ENCODE measurements at places on chromosomes 13 and 19.
A peak's percentile ranks its signal among the peaks of the same experiment; 100 is the strongest.

- DNase-seq = peak; percentile 25
Measured at GRCh38 chr13:21458451-21458812, 671 bp downstream of the ZDHHC20 start.

DNA sequence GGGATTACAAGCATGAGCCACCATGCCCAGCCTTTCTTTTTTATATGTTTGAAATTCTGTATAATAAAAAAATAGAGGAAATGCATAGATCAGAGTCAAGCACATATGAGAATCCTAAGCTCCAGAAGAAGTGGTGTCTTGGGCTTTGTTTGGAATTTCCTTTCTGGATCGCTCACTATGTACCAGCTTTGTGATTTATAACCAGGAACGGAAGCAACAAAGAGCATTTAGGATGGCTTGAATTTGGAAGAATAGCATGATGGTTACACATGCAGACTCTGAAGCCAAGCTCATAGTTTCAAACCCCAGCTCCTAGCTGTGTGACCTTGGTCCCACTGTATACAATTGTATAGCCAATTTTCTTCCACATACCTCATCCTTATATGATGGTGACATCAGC lies 28.0 kb upstream of the SLC15A1 start:
- no peak for DNase-seq

DNA sequence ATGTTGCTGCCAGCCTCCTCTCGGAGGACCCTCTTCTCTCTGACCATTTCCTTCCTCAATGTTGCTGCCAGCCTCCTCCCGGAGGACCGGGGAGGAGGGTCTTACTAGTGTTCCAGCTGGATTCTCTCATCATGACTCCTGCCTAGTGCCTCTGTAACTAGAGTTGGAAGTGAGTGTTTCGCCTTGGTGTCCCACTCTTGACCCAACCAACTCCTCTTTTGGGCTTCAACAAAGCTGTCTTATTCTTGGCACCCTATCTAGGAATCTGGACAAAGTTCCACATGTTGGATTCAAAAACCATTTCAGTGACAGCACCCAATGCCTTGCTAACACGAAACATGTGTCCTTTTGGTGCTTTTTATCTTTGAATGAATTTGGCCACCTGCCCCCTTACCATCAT lies 165.4 kb downstream of the GPC5 start:
- no peak for DNase-seq

- no peak for DNase-seq
Measured at GRCh38 chr13:73940098-73940497, 194.1 kb downstream of the KLF12 start.

DNA sequence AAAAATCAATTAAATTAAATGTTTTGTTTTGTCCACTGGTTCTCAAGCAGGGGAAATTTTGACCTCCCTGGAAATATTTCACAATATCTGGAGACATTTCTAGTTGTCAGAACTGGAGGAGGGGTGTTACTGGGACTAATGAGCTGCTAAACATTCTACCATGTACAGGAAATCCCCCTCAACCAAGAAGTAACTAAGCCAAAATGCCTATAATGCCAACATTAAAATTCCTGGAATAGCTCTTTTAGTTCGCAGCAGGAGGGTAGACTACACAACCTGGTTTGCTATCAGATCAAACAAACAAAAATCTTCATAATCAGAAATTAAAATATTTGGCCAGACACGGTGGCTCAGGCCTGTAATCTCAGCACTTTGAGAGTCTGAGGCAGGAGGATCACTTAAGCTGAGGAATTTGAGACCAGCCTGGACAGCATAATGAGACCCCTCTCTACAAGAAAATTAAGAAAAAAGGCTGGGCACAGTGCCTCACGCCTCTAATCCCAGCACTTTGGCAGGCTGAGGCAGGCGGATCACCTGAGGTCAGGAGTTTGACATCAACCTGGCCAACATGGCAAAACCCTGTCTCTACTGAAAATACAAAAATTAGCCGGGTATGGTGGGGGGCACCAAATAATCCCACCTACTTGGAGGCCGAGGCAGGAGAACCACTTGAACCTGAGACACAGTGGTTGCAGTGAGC lies 13.7 kb upstream of the SMARCA4 start:
- DNase-seq = peak; percentile 24

DNA sequence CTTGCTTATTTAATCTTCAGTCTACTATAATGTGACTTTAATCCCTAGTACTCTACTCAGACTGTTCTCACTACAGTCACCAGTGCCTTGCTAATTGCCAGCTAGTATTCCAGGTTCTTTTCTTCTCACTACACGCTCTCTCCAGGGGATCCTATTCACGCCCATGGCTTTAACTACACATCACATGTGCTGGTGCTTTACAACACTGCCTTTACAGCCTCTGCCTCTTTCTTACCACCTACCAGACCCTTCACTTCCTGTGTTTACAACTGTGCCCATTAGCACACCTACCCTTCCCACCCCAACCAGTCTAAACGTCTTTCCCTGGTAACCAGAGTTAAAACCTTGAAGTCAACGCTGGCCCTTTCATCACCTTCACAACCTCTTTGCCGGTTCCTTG lies 249.5 kb downstream of the DNAJC15 start:
- DNase-seq = no peak

DNA sequence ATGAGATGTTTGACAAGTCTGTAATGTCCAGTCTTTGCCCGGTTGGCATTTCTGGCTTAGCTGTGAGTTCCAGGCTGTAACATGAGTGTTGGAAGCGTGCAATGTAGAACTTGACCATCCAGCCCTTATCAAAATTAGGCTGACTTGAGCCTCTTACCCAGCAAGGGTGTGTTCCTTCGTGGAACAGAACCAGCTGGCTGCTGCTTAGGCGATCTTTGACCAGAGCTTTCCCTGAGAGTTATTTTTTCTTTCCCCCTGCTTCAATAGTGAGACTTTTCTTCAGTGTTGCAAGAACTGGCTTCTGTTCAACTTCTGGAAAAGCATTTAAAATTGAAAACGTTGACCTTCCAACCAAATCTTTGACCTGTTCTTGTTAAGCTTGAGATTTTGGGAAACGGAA lies 6.5 kb downstream of the TNFSF13B start:
- no peak for DNase-seq

DNA sequence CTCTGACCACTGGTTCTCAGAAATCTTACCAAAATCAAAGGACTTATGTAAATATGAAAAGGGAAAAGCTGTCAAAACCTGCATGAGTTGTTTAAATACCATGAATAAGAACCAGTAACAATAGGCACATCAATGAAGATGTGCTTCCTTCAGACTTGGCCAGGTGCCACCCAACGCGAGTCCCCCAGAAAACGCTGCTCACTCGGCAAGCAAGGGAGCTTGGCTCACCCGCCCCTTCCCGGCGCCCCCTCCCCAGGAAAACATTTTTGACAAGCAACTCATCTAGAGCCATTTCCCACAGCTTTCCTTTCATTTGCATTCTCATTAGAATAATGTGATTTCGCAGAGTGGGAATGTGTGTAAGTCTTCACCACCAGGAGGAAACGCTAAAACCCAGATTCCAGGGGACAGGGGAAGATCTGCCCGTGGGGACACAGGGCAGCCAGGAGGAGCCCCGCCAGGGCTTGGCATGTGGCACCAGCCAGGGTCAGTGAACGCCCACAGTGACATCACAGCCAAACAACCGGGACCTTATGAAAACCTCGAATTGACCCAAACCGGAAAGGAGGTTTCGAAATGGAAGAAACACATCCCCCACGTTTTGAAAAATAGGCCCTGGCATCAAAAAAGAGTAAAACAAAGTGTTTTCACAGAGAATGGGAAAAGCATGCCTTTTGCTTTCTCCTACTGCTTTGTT lies 366.2 kb upstream of the TSHZ3 start:
- DNase-seq = no peak

GRCh38 chr13:33026489-33027152 lies 10.4 kb downstream of the KL start:
- no peak for DNase-seq

GRCh38 chr13:45865414-45865813 lies 13.9 kb upstream of the SIAH3 start:
- no peak for DNase-seq

DNA sequence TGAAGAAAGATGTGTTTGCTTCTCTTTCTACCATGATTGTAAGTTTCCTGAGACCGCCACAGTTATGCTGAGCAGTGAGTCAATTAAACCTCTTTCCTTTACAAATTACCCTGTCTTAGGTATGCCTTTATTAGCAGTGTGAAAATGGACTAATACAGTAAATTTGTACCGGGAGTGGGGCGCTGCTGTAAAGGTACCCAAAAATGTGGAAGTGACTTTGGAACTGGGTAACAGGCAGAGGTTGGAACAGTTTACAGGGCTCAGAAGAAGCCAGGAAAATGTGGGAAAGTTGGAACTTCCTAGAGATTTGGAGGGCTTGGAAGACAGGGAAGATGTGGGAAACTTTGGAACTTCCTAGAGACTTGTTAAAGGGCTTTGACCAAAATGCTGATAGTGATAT lies 9.2 kb upstream of the PDS5B start:
- no peak for DNase-seq

DNA sequence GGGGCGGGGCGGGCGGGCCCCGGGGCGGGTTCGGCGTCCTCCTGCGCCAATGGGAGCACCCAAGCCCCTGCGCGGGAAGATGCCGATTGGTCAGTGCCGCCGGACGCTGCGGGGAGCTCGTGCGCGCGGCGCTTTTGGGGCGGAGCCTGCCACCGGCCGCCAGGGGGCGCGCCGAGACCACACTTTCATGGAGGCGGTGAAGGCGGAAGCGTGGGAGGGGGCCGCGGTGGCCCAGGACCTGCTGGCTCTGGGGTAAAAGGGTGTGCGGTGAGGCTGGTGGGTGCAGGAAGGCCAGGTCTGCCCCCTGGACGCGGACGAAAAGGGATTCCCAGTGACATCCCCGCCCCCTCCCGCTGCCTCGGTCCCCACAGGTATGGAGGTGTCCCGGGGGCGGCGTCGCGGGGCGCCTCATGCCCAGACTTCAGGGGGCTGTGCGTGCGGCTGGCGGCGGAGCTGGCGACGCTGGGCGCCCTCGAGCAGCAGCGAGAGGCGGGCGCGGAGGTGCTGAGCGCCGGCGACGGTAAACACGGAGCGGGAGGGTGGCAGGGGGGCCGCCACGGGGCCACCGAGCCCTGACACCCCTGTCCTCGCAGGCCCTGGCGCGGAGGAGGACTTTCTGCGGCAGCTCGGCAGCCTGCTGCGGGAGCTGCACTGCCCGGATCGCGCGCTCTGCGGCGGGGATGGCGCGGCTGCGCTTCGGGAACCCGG lies at the start of gene FAM98C:
Gene FAM98C (plus strand): TSS at position 127 of the 708 bp plus-strand sequence. CDS start 61 bp downstream, at position 188.
- DNase-seq = peak; percentile 92

GRCh38 chr13:112781881-112782361 lies 92.1 kb downstream of the ATP11A start:
- no peak for DNase-seq

GRCh38 chr13:102273111-102273510 lies 128.7 kb downstream of the FGF14 start:
- DNase-seq = no peak

GRCh38 chr19:1241417-1242095 lies at the start of gene ATP5F1D:
Gene ATP5F1D, plus strand, starts transcription at chr19:1241751. Its CDS starts 100 bp downstream, at chr19:1241851.
- DNase-seq = peak; percentile 91

DNA sequence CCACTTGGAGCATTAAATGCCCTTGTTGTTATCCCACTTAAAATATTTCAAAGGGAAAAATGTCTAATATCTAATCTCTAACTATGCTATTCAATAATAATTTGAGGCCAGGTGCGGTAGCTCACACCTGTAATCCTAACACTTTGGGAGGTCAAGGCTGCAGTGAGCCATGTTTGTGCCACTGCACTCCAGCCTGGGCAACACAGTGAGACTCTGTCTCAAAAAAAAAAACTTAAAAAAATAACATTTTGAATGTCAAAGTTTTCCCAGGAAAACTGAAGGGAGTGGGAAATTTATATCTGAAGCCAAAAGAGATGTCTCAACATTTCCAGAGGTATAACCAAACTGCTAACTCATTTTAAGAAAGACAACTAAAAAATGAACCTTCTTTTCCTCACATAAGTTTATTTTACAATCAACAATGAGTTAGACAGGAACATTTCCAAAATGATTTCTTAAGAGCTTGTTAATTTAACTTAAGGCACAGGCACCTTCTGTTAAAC lies 47.9 kb downstream of the CAB39L start:
- no peak for DNase-seq

- peak; percentile 57 for DNase-seq
Measured at GRCh38 chr13:98216135-98216565, 39.1 kb upstream of the RNF113B start.

DNA sequence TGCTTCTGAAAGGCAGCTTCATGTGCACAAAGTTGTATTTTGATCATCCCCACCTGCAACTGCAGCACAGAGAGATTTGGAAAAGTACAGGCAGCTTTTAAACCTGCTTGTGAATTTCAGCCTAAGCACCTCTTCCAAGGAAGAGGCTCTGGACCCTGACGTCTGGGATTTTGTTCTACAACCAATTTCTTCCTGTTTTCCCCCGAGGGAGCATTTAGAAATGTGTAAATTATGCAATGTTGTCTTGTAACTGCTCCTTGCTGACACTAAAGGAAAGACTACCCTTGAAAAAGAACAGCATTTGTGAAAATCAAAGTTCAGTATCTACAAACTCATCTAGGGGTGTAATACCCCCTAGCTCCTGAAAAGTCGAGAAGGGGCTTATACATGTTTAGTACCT lies 15.4 kb downstream of the MED26 start:
- no peak for DNase-seq

DNA sequence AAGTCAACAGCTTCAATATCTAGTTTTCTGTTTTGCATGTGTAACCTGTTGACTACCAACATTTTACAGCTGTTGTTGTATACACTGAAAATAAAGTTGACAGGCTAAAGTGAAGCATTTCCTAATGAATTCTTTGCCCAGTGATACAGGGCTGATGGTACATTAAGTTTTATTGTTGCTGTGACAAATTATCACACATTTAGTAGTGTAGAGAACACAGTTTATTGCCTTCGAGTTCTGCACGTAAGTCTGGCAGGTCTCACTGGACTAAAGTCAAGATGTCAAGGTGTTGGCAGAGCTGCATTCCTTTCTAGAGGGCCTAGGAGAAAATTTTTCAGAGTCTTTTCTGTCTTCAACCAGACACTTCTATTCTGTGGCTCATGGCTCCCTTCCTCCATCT lies 184.2 kb downstream of the SLITRK6 start:
- DNase-seq = no peak

GRCh38 chr19:10390652-10391286 lies 10.4 kb upstream of the TYK2 start:
- DNase-seq = peak; percentile 61

DNA sequence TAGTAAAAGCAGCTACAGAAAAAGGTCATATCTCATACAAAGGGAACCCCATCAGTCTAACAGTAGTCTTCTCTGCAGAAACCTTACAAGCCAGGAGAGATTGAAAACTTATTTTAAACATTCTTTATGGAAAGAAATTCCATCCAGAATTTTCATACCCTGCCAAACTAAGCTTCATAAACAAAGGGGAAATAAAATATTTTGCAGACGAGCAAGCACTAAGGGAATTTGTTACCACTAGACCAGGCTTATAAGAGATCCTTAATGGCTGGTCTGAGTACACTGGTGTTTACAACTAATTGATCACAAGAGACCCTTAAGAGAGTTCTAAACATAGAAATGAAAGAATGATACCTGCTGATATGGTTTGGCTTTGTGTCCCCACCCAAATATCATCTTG lies 128.6 kb upstream of the TNFSF11 start:
- DNase-seq = no peak

- no peak for DNase-seq
Measured at GRCh38 chr19:35751839-35752745, 3.7 kb downstream of the LIN37 start.
